ENCODE measurements at places on chromosomes 7 and 10.

- no peak for DNase-seq
These were observed 648.7 kb downstream of the PARD3 start for GRCh38 chr10:34166354-34166753.

DNA sequence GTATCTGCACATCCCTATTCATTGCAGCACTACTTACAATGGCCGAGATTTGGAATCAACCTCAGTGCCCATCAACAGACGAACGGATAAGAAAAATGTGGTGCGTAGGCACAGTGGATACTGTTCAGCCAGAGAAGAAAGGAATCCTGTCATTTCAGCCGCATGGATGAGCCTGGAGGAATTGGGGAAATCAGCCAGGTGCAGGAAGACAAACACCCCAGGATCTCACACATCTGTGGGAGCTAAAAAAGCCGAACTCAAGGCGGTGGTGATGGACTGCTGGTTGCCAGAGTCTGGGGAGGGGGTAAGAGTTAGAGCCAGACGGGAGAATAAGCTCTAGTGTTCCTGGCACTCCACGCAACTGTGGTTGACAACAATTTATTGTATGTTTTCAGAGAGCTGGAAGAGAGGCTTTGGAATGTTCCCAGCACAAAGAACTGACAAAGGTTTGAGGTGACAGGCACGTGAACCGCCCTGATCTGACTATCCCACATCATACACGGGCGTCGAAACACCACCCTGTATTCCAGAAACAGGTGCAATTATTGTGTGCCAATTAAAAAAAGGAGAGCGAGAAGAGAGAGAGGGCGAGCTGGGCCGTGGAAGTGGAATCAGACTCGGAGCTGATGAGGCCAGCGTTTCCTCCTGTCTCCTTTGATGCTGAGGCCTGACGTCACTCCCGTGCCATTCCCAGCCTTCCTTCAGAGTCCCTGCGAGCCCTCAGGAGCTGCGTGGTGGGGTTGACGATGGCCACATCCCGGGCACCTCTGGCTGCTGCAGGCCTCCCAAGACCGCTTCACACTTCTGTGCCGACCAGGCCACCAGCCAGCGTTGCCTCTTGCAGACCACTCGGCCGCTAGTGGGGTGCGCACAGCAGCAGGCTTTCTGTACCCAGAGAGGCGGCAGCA lies 189.5 kb downstream of the DNAJB6 start:
- DNase-seq = no peak

DNA sequence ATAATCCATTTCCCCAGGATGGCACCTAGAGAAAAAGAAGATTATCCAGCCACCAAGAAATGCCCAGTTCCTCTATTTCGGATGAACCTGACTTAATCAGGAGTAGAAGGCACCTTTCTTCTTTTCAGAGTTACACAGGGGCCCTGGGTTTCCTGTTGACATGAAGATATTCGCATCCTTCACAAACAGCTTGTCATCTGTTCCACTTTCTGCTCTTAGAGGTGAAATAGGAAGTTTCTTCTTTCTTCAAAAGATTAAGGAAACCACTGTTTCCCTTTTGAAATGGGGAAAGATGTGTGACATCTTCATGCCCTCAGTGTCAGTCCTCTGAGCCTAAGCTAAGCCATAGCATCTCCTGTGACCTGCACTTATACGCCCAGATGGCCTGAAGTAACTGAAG lies 39.1 kb upstream of the RAB18 start:
- no peak for DNase-seq

DNA sequence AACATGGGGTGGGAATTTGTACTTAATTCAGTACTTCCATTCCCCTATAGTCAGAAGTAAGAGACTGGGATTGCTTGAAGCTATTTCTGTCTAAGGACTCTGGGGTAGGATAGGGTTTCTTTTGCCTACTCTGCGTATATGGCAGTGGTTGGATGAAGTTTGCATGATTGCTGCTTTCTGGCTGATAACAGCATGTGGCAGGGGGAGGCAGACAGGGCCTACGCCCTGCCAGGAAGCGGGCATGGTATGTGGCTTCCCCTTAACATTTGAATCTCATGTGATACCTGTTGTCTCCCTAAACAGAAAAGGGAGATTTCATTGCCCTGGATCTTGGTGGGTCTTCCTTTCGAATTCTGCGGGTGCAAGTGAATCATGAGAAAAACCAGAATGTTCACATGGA lies 57.1 kb downstream of the TACR2 start:
- no peak for DNase-seq

DNA sequence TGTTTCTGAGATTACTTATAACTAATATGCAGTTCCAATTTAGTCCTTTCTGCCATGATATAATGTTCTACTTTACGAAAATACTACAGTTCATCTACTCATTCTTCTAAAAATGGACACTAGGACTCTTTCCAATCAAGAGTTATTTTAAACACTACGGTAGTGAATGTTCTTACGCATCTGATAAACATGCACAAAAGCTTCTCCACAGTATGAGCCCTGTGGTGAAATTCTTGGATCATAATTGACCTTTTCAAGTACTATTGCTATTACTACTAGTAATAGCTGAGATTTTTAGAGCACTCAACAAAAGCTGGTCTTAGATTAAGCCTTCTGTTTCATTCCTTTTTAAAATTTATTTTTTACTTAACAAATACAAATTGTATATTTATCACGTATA lies 106.4 kb downstream of the CH25H start:
- DNase-seq = no peak

DNA sequence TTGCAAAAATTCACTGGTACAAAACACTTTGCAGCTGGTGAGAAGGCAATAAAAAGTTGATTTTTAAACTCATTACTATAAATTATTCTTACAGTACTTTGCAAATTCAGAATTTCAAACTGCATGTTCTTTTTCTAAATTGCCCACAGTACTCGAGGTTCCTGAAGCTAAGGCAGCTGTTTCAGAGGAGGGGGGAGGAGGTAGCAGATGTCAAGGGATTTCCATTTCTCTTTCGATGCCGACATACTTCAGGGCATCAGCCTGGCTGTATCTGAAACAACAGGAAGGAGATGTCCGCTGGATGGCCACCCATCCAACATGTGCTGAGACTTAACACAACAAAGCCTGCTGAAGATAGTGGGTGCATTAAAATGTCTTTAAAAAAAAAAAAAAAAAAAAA lies 76.7 kb downstream of the EZH2 start:
- no peak for DNase-seq

- DNase-seq = no peak
These were observed 44.2 kb downstream of the BPGM start for GRCh38 chr7:134690614-134691504.

GRCh38 chr10:6095810-6096570 lies 7.2 kb downstream of the RBM17 start:
- DNase-seq = no peak

GRCh38 chr10:17768496-17768895 lies 16.5 kb downstream of the TMEM236 start:
- no peak for DNase-seq

DNA sequence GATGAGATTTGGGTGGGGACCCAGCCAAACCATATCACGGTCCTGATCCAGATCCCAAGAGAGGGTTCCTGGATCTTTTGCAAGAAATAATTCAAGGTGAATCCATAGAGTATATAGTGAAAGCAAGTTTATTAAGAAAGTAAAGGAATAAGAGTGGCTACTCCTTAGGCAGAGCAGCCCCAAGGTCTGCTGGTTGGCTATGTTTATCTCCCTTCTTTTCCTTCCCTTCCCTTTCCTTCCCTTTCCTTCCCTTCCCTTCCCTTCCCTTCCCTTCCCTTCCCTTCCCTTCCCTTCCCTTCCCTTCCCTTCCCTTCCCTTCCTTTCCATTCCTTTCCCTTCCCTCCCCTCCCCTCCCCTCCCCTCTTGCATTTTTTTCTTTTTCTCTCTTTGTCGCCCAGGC lies 35.2 kb downstream of the OTUD1 start:
- DNase-seq = no peak

- DNase-seq = peak; percentile 52
These were observed 8.1 kb upstream of the OLAH start for GRCh38 chr10:15035385-15036301.

DNA sequence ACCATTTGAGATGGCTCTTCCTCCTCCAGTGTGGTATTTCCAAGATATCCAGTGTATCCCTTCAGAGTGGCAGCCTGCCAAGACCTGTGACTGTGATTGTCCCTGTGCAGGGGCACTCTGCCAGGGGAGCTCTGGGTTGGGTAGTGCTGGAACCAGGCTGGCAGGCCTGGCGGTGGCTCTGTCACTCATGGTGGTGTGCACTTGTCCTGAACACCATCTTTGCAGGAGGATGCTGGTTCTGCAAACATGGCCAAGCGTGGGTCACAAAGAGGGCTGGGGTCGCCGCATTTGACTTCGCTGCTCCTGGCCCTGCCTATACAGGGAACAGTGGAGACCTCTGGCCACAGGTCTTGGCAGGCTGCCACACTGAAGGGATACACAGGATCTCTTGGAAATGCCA lies 205.2 kb downstream of the PRPF18 start:
- DNase-seq = no peak

DNA sequence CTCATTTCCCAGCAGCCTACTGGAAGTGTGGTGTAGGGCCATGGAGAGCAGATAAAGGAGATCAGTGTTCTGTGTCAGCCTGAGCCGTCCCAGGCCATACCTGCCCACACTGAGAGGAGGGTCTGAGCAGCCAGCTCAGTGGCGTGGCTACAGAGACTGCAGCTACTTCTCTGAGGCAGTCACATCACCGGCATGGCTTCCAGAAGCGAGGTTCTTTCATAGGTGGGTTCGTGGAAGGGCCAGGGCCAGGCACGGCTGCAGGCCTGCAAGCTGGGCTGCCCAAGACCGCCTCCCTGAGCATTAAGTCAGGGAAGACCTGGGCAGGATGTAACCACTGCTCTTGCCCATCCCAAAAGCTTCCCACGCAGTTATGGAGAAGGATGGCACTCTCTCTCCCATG lies 34.9 kb downstream of the LDB3 start:
- DNase-seq = no peak

GRCh38 chr7:3102159-3102558 lies 58.5 kb upstream of the CARD11 start:
- no peak for DNase-seq

GRCh38 chr7:22730921-22731654 lies 4.1 kb downstream of the IL6 start:
- DNase-seq = no peak

DNA sequence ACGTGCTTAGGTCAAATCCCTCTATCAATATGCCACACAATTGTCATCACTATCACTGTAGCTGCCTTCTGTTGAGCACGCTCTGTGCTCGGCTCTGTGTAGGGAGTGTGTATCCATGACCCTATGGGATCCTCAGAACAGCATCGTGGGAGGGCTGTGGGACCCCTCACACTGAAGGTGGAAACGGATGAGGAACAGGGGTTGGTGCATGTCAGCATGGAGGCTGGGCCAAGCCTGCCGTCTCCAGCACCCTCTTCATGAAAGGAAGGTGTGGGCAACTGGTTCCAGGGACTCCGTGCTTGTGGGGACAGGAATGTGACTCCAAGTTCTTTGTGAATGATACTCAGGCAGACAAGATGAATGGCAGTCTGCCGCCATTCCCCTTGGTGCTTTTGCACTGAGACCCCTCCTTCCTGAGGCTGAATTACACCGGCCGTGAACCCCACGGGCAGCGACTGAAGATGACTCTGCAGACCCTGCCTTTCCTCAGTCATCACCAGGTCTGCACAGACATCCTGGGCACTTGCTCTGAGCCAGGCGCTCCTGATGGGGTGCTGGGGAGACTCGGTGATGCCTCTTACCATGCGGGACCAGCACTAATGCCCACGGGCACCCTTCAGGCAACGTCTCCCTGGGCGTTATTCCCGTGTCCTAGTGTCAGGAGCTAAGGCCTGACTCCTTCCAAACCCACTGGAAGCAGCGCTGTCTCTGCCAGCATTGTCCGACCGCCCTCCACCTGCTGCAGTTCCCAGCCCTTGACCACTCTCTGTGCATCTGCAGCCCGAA lies 495.2 kb downstream of the TCERG1L start:
- DNase-seq = no peak

- no peak for DNase-seq
These were observed 79.9 kb downstream of the FGFR2 start for GRCh38 chr10:121518333-121518732.

- DNase-seq = no peak
These were observed 4.5 kb upstream of the GPRIN2 start for GRCh38 chr10:46560952-46561351.

DNA sequence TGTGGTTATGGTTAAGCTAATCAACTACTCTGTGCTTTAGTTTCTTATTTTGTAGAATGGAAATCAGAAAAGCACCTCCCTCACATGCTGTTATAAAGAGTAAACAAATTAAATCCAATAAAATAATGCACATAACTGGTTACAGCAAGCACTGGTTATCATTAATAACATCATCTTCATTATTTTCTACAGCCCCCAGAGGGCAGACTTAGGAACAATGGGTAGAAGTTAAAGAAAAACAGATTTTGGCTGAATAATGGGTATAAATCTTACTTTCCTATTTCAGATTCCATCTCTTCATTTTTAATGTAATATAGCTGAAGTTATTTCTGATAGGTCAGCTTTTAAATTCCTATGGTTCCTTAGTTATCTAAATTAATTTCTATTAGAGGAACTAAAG lies 126.5 kb downstream of the DOCK4 start:
- DNase-seq = no peak

DNA sequence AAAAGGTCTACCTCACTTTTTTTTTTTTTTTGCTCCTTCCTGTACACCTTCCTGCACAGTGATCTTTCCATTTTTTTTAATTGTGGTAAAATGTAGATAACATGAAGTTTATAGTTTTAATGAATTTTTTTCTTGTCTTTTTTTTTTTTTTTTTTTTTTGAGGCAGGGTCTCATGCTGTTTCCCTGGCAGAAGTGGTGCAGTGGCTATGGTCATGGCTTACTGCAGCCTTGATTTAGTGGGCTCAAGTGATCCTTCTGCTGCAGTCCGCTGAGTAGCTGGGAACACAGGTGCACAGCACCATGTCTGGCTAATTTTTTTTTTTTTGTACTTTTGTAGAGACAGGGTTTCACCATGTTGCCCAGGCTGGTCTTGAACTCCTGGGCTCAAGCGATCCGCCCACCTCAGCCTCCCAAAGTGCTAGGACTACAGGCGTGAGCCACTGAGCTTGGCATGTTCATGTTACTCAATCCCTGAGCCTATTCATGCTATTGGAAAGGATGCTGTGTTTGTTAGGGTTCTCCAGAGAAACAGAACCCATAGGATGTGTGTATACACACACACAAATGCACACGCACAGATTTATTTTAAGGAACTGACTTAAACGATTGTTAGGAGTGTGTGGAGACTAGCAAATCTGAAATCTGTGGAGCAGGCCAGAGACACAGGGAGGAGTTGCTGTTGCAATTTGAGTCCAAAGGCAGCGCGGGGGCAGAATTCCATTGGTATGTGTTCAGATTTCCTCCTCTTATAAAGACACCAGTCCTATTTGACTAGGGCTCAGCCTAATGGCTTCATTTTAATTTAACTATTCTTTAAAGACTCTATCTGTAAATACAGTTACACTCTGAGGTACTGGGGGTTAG lies 29.1 kb downstream of the GALNT11 start:
- DNase-seq = no peak

All from K562 (cell line).